ENCODE measurements at places on chromosomes 5 and 9. TPM values are rescaled to one million over a fixed set of nuclear protein-coding genes. Genes with fewer than 3 reads are reported as not detected.

DNA sequence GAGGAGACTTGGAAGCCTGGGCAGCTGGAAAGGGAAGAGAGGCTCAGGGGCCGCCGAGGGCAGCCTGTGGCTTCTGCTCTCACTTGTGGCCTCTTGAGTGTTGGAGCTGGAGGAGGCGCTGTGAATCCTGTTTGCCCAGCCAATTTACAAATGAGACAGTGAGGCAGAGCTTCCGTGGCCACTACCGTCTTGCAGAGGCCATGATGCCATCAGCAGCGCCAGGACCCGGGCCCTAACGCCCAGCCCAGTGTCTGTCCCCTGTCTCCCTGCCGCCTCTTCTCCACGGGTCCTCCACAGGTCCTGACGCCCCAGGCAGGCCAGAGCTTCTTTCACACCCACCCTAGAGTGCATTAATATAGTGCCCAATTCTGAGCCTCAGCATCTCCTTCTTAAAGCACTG lies 172.8 kb downstream of the GOLPH3 start:
- no peak overlapping the region for H3K4me3 ChIP-seq
- H3K27ac ChIP-seq: no peak overlapping the region
- no peaks in the 10 kb centered on the region for H3K36me3 ChIP-seq
- H3K4me1 ChIP-seq: no peaks in the 10 kb centered on the region

- no peaks in the 10 kb centered on the region for H3K36me3 ChIP-seq
- H3K27ac ChIP-seq: no peak overlapping the region
- DNase-seq: no peak
These were observed 126.7 kb upstream of the CDH6 start for GRCh38 chr5:31066655-31067328.

DNA sequence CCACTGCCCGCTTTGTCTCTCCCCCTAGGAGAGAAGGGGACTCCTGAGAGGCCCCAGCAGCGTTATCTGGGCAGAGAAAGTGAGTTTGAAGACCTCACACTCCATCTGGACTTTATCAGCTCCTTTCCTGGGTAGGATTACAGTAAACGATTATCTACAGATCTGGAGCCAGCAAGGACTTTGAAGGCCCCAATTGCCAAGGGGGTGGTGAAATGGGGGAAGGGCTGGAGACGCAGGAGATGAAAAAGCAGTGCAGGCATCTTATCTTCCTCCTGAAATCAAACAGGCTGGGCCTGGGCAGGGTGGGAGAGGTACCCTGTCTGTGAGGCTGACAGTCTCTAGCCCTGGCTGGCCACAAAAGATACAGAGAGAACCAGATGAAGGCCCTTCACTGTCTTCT lies 105.8 kb upstream of the MSX2 start:
- H3K36me3 ChIP-seq: no peaks in the 10 kb centered on the region
- peaks cover 88% of the 10 kb centered on the region for H3K27me3 ChIP-seq
- H3K27ac ChIP-seq: no peak overlapping the region
- H3K4me1 ChIP-seq: no peaks in the 10 kb centered on the region
- no peak overlapping the region for H3K4me3 ChIP-seq
- no peak for DNase-seq

DNA sequence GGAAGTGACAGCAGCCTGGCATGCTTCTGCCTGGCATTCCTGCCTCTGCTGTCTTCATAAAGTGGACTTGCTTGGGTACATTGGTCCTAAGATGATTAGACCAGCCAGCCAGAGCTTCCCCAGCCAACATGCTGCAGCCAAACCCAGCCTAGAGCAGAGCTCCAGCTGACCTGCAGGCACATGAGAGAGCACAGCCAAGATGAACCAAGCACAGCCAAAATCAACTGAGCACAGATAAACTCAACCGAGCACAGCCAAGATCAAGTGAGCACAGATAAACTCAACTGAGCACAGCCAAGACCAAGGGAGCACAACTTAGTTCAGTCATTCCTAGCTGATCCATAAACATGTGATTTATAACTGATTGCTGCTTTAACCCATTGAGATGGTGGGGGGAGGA lies 266.5 kb downstream of the MSX2 start:
- H3K4me3 ChIP-seq: no peak overlapping the region
- H3K36me3 ChIP-seq: no peaks in the 10 kb centered on the region
- H3K27me3 ChIP-seq: no peaks in the 10 kb centered on the region
- no peaks in the 10 kb centered on the region for H3K4me1 ChIP-seq

- no peaks in the 10 kb centered on the region for H3K4me1 ChIP-seq
- H3K27ac ChIP-seq: no peak overlapping the region
- no peaks in the 10 kb centered on the region for H3K36me3 ChIP-seq
- H3K27me3 ChIP-seq: peaks cover 99% of the 10 kb centered on the region
- no peak for DNase-seq
These were observed 154.4 kb upstream of the COL5A1 start for GRCh38 chr9:134487066-134487710.

GRCh38 chr5:57850109-57850508 lies 367.5 kb upstream of the ACTBL2 start:
- no peaks in the 10 kb centered on the region for H3K36me3 ChIP-seq
- no peaks in the 10 kb centered on the region for H3K27me3 ChIP-seq
- H3K4me1 ChIP-seq: peaks cover 5% of the 10 kb centered on the region
- H3K27ac ChIP-seq: no peak overlapping the region

Gene SCGB3A2
- total RNA-seq: not detected

All from PC-9 (cell line).